ENCODE measurements at places on chromosomes 7 and 10.

- no peak for DNase-seq
These were observed 93.3 kb upstream of the DUSP5 start for GRCh38 chr10:110404413-110404812.

GRCh38 chr7:37590824-37591223, 92.7 kb upstream of the GPR141 start:
- DNase-seq = no peak

- no peak for DNase-seq
These were observed 650 bp upstream of the ZFAND2A start for GRCh38 chr7:1160670-1161021.

GRCh38 chr10:92848037-92848440, 281 bp upstream of the EXOC6 start:
- DNase-seq = no peak

GRCh38 chr7:45973725-45974532, 52.9 kb upstream of the IGFBP3 start:
- no peak for DNase-seq

- no peak for DNase-seq
These were observed 8.7 kb downstream of the DUSP5 start for GRCh38 chr10:110506448-110506847.
